ENCODE measurements at places on chromosomes 3 and 15.

- DNase-seq, result no peak
- peak overlapping the region; percentile 97 for H3K27ac ChIP-seq
- H3K27me3 ChIP-seq, result no peaks in the 10 kb centered on the region
- H3K4me1 ChIP-seq, result no peaks in the 10 kb centered on the region
Observed at GRCh38 chr3:40310705-40311104, 1.2 kb downstream of the EIF1B start.

- H3K36me3 ChIP-seq, result no peaks in the 10 kb centered on the region
- no peak overlapping the region for H3K4me3 ChIP-seq
- H3K4me1 ChIP-seq, result no peaks in the 10 kb centered on the region
- H3K27me3 ChIP-seq, result no peaks in the 10 kb centered on the region
- no peak overlapping the region for H3K27ac ChIP-seq
Observed at GRCh38 chr3:103052236-103052830, 617.5 kb downstream of the ZPLD1 start.

GRCh38 chr3:101038393-101038792, 45.2 kb upstream of the ABI3BP start:
- no peaks in the 10 kb centered on the region for H3K36me3 ChIP-seq
- H3K27ac ChIP-seq, result no peak overlapping the region
- DNase-seq, result no peak
- no peak overlapping the region for H3K4me3 ChIP-seq
- no peaks in the 10 kb centered on the region for H3K27me3 ChIP-seq

DNA sequence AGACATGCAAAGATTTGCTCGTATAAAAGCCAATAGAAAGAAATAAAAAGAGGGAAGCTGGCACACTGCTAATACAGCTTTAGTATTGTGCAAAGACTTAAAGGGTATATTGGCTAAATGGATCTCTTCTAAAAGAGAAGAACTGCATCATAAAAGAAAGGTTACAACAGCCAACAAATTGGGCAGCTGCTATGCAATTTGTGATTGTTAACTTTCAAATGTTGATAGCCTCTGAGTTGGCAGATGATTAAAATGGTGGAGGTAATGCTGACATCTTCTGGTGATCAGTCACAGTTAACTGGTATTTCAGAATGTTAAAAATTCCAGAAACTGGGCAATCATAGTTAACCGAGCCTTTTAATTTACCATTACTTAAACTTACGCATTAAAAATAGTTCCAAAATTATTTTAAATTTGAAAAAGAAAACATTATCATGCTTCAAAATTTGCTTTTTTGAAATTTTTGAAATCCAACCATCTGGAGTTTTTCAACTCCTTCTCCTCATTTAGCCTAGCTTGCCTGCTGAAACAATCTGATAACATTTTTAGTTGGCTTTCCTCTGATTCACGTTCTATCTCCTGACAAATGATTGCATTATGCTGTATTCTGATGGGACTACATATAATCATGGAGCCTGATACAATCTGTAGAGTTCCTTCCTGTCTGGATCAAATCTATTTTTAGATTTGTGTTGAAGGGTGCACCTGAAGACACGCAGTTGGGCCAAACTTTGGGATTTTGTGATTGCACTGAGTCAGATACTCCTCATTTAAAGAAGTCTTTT, 144.0 kb upstream of the PDZRN3 start:
- H3K4me3 ChIP-seq, result no peak overlapping the region
- no peaks in the 10 kb centered on the region for H3K27me3 ChIP-seq
- H3K27ac ChIP-seq, result no peak overlapping the region
- no peaks in the 10 kb centered on the region for H3K4me1 ChIP-seq

DNA sequence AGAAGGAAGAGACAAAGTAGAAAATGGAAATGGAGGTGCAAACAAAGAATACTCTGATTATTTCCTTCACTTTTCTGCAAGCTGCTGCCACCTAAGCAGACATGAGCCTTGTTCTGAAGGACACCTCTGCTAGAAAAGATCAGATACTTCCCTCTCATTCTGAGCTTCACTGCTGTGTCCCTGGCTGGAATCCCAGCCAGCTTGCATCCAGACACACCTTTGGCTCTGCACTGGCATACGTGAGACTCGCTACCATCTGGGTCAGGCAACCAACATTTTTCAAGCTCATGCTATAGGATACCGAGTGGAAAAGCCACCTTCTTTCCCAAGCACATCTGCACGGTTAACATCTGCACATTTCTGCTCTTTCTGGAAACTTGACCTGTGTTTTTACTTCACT, 166.7 kb upstream of the SUCLG2 start:
- no peak for DNase-seq
- no peaks in the 10 kb centered on the region for H3K4me1 ChIP-seq
- no peak overlapping the region for H3K4me3 ChIP-seq
- no peak overlapping the region for H3K27ac ChIP-seq
- H3K36me3 ChIP-seq, result no peaks in the 10 kb centered on the region
